Forelimb muscle (tissue), 1 donor: ENCODE measurements at places on chromosomes 16 and 17. TPM values are rescaled to one million over a fixed set of nuclear protein-coding genes. Genes with fewer than 3 reads are reported as not detected.

GPR142 gene
- 0.20 TPM for polyA plus RNA-seq

KCNJ2 gene
- polyA plus RNA-seq = 4.7 TPM

DNA sequence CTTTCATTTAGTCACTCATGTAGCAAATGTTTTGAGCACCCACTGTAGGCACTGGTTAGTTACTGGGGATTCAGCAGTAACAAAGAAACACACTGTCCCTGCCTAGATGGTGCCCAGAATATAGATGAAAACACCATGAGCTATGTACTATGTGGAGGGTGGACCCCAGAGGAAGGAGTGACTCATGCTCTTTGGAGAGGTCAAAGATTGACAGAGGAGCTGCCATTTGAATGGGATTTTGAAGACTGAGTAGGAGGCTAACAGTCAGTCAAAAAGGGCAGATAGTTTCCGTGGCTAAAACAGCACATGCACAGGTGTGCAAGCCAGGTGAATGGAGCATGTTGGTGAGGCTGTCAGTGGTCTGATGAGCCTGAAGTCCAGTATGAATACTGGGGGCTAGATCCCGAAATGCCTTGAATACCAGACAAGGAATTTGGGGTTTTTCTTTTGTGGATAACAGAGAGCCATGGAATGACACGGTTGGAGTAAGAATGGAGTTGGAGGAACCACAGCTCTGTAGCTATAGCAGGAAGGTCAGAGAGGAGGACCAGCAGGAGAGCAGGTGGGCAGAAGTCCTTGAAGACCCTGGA lies 6.1 kb downstream of the IL21R start:
- no peak for DNase-seq

DOC2A gene
- polyA plus RNA-seq = 0.61 TPM

C17orf107 gene
- 1.3 TPM for polyA plus RNA-seq

GRCh38 chr17:27892542-27892865 lies 661 bp downstream of the LYRM9 start:
- no peak for DNase-seq

CD300LG gene
- 2.1 TPM for polyA plus RNA-seq

DNA sequence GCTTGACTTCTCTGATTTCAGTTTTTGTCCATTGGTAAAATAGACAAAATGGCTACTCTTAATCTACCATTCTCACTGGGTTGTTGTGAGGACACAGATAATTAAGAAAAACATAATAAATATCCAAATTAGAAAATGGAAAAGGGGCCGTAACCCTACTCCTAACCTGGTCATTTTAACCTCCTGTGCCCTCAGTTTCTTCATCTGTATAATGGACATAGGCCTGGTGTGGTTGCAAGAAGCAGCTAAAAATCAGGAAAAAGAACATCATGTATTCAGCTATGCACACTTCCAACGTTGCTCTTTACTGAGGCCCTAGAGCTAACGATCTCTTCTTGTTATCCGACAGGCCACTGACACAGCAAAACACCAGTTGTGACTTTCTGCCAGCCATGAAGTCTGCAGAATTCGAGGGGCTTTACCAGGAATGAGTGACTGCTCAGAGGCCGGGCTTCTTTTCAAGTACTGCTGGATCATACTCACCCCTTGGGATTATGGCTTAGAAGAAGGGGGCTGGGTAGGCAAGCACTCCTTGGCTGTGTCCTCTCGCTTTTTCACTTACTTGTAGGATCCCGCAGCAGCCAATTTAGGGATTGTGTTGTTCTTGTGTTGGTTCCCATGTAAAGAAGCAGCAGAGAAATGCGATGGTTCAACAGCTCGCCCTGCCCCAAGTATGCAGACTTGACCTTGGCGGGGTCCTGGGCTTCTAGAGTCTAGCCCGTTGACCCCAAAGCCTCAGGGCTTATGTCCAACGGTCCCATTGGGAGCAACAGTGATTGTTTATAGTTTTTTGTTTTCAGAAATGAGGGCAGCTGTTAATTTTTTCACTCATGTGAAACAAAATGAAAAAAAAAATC lies 20.9 kb downstream of the LDAF1 start:
- no peak for DNase-seq

DNA sequence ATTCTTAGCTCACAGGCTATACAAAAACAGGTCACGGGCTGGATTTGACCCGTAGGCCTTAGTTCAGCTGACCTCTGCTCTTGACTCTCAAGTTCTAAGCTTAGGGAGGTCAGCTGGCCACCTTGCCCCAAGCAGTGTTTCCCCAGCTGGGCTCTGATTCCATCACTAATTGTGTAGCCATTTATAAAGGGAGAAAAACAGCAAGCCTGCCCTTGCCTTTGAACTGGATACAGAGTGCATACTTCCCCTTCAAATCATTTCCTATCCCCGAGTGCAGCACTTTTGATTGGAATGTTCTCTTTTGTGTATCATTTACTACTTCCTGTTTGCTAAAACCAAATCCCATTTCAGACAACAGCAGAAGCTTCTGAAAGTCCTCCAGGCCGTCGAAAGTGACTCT lies 153.6 kb downstream of the KATNIP start:
- no peak for DNase-seq

- DNase-seq = no peak
These were observed 40.5 kb upstream of the RASD1 start for GRCh38 chr17:17536702-17537101.

DNA sequence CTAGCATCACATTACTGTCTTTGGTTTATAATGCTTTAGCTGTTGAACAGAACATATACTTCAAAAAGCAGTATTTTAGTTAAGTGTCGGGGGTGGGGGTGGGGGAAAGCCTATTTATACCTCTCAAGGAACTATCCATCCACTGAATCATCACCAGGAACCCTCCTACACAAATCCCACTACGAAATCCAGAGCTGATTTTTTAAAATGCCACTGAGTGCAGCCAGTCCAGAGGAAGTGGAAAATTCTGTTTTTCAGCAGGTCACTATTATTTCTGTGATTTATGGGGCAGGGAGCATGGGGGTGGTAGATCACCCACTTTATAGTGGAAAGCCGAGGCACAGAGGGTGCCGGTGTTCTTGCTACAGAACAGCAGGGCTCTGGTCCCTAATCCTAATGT lies 284.1 kb downstream of the SOX9 start:
- no peak for DNase-seq

DNA sequence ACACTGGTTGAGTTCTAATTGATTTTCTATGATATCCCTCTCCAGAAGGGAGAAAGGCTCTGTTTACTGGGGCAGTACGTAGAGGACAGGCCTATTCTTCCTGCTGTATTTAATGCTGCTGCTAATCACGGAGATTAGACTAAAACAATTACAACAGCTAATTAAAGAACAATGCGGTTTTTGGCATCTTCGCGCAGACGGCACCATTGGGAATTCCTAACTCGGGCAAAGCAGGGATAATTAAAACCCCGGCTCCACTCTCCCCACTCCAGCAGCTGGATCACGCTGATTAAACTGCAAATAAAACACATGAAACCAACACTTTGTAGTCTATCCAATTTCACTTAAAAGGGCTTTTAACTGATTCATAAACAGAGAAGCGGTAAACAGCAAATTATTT lies 147.6 kb downstream of the XYLT1 start:
- DNase-seq = no peak

DNA sequence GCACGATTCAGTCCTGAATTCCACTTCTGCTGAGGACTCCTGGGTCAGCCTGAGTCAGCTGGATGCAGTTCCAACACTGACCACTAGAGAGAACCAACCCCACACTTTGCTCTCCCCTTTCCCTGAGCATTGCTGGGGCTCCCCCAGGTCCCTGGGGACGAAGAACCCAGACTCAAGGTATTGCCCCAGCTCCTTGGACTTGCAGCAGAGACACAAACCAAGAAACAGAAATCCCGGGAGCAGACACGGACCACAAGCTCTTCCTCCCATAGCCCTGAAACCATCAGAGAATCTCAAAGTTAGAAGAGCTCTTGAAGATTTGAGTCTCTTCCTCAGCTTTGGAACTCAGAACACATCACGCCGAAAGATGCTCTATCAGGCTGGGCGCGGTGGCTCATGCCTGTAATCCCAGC lies 678 bp upstream of the GH1 start:
- peak; percentile 28 for DNase-seq

DNA sequence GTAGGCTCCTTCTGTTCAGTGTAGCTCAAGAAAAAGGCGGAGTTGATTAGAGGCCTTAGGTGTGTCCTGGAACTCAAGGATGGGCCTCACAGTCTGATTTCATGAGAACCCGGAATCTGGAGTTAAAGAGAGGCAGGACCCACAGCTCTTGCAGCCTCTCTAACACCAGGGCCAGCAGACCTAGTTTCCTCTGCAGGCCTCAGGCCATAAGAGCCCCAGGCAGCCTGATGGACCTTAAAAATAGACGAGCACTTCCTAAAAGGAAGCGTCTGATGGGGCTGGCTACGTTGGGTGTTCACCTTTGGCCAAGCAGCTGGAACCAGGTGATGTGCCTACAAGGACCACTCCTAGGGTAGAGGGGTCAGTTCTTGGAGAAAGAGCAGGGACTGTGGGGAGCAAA lies 7.6 kb downstream of the CACNG5 start:
- no peak for DNase-seq

DNA sequence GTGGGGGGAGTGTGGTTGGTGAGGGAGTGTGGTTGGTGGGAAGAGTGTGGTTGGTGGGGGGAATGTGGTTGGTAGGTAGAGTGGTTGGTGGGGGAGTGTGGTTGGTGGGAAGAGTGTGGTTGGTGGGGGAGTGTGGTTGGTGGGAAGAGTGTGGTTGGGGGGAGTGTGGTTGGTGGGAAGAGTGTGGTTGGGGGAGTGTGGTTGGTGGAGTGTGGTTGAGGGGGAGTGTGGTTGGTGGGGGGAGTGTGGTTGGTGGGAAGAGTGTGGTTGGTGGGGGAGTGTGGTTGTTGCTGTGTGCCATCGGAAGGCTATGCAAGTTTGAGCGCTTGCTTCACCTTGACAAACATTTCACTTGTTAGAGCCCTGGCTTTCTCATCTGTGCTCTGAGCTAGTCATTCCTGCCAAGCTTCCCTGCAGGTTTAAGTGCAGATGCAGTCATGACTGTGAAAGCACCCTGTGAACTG lies 20.1 kb downstream of the MINK1 start:
- DNase-seq = no peak

DNA sequence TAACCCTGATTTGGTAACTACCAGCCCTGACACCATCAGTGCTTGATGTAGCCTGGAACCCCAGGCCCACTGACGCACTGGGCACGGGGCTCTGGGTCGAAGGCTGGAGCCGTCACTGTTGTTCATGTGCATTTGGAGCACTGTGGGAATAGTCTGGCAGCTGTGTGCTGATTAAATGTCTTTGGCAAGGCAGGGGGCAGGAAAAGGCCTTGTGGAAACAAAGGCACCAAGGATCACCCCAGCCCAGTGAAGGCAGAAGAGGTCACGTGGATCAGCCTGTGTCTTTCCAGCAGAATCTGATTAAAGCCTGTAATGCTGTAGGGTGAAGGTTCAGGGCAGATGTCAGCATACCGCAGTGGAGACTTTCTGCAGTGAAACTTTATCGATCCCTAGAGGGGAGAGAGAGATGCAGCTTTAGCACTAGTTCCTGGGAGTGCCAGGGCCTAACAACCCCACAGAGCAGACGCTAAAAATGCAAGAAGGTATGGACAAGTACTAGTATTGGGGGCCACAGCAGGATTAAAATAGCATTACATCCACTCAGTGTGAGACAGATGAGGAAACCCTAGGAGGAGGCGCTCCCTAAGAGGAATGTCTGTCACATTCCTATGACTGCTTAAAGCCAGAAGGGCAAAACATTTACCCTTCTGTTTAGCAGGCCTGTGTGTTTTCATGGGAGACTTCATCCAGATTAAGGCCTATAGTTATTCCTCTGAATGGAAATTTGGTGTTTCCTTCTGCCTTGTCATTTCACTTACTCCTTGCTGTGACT lies 9.7 kb downstream of the ZNHIT3 start:
- DNase-seq = no peak

GRCh38 chr17:66949501-66949900 lies 15.0 kb upstream of the CACNG4 start:
- DNase-seq = no peak

DNA sequence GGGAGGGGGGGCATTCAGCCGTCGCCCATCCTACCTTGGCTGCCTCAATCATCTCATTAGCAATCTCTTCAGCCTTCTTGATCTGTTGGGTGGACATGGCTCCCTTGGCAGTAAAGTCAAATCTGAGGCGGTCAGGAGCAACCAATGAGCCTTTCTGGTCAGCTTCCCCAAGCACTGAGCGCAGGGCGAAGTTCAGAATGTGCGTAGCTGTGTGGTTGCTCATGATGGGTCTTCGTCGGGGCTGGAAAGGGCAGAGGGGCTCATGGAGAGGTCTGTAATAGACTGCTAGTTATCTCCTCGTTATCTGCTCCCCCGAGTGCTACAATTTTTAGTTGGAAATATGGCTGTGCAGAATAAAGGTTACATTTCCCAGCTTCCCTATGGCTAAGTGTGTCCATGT lies 7.2 kb upstream of the EXOSC6 start:
- no peak for DNase-seq

- DNase-seq = no peak
These were observed 12.8 kb downstream of the FLYWCH2 start for GRCh38 chr16:2895813-2896212.

FBXL16 gene
- polyA plus RNA-seq = 0.34 TPM

DEXI gene
- polyA plus RNA-seq = 56.9 TPM
